ENCODE measurements at places on chromosomes 2 and 18.

DNA sequence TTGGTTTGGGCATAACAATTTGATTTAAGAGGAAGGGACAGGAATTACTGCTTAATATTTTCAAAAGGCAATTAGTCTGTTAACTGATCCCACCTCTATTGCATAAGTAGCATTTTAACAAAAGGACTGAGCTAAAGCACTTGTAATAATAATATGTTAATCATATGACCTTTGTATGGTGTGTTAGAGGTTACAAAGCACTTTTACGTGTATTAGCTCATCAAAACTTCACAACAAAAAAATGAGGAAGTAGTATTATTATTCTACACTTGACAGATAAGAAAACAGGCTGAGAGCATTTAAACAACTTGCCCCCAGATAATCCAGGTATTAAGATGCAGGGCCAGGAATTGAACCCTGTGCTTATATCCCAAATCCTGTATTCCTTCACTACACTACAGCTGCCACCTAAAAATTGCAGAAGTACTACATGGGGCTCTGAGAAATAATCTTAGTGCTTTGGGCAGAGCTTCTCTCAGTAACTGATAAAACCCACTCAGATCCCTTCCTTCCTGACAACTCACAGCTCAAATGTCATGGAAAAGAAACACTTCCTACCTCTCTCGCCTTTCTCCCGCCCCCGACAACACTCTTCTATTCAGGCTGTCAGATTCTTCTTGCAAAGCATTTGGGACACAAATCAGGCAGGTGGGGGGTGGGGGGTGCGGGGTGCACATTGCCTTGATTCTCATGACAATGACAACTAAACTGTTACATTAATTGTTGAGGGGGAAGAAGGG lies 20.7 kb upstream of the KCTD1 start:
- DNase-seq = no peak

DNA sequence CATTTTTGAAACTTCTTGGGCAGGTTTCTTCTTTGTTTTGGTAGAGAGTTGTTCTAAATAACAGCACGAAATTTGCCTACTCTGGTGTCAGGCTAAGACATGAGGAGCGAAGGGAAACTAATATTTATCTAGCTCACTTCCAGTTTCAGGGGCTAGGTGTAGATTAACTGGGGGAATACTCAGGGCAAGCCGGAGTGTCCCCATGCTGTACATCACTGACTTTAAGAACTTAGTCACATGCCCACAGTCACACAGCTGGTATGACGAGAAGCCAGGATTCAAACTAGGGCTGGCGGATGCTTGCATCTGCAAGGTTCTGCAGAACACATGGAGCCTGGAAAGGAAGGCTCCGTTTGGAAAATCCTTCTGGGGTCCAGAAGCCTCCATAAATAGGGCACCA lies 133.3 kb downstream of the ALPK2 start:
- DNase-seq = no peak

DNA sequence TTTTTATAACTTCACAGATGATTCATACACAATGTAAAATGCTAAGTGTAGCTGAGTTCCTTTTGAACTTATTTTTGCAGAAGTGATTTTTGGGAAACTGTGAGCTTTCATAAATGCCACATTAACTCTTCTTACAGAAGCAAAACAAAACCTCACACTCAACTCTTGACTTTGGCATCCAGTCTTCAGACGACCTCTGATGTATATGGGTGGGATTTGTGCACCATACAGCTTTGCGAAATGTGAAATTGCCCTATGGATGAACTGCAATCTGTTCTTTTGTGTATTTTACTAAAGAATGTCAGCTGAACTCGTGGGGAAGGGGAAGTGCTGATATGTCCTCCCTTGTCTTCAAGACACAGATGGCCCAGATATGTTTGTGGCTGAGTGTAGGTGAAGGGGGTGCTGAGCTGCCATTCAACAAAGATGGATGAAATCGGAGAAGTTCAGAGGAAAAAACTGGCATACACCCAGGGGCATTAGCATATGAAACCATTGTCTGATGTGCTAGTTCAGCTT lies 218.3 kb downstream of the PTGR3 start:
- no peak for DNase-seq

GRCh38 chr2:158031371-158031770 lies 70.3 kb upstream of the UPP2 start:
- DNase-seq = no peak

DNA sequence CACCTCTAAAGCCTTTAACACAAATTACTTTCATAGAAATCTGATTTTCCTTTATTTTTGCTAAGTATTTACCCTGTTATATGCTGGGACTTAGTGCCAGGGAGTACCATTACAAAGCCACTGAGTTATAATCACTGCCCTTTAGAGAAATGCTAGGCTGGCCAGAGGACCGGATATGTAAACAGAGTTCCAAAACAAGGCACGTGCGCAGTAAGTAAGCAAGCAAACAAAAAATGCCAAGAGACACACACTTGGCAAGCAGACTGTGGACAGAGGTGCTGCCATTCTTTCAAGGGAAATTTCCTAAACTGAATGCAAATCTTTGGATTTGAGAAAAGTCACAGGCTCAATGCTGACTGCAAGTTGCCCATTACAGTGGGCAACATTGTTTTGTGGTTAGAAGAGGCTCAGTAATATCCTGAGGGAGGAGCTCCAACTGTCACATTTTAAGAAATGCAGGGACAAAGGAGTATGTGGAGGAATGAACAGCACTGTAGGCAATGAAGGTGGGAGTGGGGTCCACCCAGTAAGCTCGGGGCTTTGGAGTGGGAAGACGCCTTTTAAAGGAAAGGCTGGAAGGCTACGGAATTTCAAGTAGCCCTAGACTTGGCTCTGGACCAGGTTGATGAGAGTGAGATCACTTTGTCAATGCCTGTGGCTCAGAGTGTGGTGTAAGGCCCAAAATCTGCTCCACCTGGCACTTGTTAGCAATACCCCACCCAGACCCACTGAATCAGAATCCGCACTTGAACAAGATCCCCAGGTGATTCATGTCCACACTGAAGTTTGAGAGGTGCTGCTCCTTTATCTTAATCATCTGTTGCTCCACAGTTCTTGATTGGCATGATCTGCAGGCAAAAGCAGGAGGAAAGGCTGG lies 2.1 kb upstream of the PARD6G start:
- DNase-seq = no peak

- DNase-seq = no peak
Observed at GRCh38 chr18:37565977-37566478, 430 bp upstream of the CELF4 start.

DNA sequence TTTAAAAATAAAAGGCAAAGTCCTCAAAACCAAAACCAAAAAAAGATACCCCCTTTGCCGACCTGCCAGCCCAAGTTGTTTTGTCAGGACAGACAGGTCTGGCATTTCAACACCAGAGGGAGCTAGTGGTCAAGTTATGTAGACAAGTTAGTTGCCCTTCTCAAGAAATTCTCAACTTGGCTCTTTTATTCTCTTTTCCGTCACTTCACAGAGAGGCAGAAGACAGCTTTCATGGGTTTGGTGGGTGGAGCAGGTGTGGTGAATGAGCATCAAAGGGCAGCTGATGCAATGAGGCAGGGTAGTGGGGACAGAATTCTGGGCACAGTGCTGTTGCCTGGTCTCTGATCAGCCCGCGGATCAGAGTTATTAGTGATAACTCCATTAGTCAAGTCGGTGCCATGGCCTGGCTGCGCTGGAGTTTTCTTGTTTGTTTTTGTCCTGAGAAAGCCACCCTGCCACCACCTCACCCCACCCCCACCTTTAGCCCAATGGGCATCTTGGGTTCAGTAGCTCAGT lies 303.7 kb upstream of the EPAS1 start:
- DNase-seq = no peak

- DNase-seq = no peak
Observed at GRCh38 chr2:21007129-21008013, 36.5 kb downstream of the APOB start.

GRCh38 chr2:30960213-30960612 lies 153.0 kb upstream of the CAPN13 start:
- no peak for DNase-seq

GRCh38 chr2:207395535-207396251 lies 134.1 kb upstream of the CREB1 start:
- no peak for DNase-seq

DNA sequence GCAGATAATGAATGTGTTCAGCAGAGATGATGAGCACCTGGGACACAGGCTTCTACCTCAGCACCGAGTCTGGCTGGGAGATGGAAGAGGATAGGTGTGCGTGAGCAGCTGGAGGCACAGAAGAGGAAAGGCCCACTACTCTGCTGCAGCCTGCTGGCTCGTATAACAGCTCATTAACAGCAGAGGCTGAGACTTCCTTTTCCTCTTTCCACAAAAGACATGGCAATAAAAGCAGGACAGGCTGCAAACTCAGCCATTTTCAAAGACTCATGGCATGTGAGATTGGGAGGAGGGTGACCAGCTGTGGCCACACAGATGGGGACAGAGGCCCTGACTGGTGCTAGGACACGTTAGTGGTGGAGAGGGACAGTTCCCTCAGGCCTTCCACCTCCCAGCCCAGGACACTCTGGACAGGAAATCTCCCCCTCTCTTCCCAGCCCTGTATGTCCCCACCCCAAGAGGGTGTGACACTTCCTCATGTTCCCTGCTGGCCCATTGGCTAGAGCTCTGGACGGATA lies 60.3 kb downstream of the CACNB4 start:
- DNase-seq = no peak

GRCh38 chr2:216394881-216395280 lies 17.4 kb upstream of the SMARCAL1 start:
- DNase-seq = no peak

- DNase-seq = no peak
Observed at GRCh38 chr18:46402945-46403344, 254.1 kb downstream of the LOXHD1 start.

GRCh38 chr2:36919041-36919837 lies 47.1 kb downstream of the STRN start:
- DNase-seq = no peak

DNA sequence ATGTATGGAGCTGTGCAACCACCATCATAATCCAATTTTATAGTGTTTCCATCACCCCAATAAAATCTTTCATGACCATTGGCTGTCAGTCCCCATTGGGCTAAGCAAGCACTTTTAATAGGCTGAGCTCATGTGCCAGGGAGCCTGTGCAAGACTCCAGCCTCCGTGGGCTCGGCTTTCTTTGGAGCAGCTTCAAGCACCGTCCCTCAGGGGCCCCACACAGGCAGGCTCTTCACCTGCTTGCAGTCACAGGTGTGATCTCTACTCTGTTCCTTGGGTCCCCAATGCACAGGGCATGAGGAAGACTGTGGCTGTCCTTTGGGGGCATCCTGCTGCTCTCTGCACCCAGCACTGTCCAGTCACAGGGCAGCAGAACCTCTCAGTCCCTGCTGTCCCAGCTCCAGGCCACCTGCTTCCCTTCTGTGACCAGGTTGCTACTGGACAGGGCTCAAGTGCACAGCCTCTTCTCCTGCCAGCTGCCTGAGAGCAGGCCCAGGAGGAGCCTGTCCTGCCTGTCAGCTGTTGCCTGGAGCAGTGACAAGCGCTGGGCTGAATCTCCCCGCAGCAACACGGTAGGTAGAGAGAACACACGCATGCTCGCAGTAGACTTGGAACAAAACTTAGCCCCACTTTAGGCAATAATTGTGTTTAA lies 40.7 kb upstream of the TMEM131 start:
- DNase-seq = no peak

- DNase-seq = no peak
Observed at GRCh38 chr2:45003579-45004551, 5.4 kb downstream of the SIX2 start.

GRCh38 chr2:27489118-27489497 lies 435 bp downstream of the IFT172 start:
- no peak for DNase-seq

- DNase-seq = no peak
Observed at GRCh38 chr2:147365622-147366021, 479.2 kb upstream of the ACVR2A start.

DNA sequence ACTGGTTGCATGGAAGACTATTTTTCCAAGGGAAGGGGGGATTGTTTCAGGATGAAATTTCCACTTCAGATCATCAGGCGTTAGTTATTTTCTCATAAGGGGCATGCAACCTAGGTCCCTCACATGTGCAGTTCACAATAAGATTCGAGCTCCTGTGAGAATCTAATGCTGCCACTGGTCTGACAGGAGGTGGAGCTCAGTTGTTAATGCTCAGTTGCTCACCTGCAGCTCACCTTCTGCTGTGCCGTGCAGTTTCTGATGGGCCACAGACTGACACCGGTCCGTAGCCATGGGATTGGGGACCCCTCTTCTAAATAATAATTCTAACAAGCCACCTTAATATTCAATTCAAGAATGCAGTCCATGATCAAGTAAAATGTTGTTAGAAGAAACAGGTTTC lies 34.9 kb downstream of the PLCL1 start:
- DNase-seq = no peak

DNA sequence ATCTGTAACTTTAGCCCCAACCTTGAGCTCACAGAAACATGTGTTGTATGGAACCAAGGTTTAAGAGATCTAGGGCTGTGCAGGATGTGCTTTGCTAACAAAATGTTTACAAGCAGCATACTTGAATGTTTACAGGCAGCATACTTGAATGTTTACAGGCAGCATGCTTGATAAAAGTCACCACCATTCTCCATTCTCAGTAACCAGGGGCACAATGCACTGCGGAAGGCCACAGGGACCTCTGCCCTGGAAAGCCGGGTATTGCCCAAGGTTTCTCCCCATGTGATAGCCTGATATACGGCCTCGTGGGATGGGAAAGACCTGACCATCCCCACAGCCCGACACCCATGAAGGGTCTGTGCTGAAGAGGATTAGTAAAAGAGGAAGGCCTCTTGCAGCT lies 52.4 kb downstream of the LONRF2 start:
- DNase-seq = no peak

GRCh38 chr18:72391427-72391826 lies 152.7 kb downstream of the CBLN2 start:
- DNase-seq = no peak

DNA sequence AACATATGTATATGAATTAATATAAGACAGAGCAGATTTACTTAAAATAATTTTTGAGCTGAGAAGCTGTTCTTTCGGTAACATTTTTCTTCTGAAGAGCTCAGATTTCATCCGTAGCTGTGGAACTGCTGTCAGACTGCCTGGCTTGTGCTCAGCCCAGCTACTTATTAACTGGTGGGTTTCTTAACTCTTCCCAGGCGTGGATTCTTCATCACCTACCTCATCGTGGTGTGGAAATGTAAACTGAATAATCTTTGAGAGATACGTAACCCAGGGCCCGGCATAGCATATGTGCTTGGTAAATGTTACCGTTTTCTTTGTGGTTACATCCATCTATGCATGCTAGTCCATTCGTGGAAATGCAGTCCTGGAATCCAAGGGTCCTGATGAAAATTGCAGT lies 145.0 kb downstream of the MCFD2 start:
- no peak for DNase-seq

DNA sequence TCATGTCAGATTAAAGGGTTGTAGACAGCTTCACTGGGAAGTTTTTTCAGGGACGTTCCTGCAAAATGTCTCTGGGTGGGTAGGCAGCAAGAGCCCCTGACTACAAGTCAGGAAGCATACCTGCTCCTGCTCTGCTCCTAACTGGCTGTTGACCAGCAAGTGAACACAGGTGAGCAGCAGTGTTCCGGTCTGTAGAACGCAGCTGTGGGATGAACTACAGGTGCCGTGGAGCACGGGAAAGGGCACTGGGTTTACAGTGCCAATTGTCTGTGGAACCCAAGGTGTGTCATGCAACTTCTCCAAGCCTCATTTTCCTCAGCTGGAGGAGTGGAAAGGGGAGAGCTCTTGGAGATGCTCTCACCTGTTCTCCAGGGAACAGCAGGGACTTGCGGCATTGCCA lies 6.6 kb downstream of the ASB18 start:
- DNase-seq = no peak
